ENCODE measurements at places on chromosomes 6 and 20.

- DNase-seq: no peak
Measured at GRCh38 chr20:55158446-55158845, 683.1 kb downstream of the DOK5 start.

- no peak for DNase-seq
Measured at GRCh38 chr20:61535091-61535490, 283.0 kb downstream of the CDH4 start.

GRCh38 chr6:163021054-163021453 lies 293.3 kb downstream of the PACRG start:
- no peak for DNase-seq

GRCh38 chr6:37373822-37374471 lies 20.2 kb downstream of the RNF8 start:
- DNase-seq: no peak

- DNase-seq: no peak
Measured at GRCh38 chr6:3036861-3037637, 31.2 kb upstream of the RIPK1 start.

DNA sequence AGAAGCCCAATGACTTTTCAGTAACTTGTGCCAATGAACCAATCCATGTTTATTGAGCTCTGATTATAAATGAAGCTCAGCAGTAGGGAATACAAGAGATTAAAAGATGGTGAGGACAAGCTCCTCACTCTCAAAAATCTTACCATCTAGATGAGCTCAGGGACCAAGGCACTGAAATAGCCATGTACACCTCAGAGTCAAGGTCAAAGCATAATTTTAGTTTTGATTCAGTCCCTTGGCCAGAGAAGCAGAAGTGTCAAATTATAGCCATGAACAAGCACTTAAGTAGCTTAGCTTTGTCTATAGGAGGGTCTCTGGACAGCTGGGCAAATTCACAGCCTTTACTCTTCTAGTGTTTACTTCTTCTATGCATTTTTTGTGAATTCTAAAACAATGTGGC lies 131.0 kb upstream of the DTNBP1 start:
- no peak for DNase-seq

DNA sequence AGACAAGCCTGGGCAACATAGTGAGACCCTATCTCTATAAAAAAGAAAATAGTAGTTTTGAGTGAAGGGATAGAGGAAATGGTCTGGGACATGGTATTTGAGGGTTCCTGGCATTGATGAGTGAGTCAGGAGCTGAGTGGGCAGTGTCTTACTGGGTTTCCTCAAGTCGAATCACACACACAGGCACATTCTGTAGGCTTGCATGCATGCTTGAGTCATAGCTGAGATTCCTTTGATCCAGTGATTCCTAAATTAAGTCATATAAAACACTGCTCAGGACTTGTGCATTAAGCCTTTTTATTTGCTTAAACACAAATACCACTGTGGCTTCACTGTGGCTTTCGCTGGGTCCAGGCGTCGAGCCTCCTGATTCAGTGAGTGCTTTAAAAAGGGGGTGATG lies 71.8 kb upstream of the TMEM181 start:
- no peak for DNase-seq

DNA sequence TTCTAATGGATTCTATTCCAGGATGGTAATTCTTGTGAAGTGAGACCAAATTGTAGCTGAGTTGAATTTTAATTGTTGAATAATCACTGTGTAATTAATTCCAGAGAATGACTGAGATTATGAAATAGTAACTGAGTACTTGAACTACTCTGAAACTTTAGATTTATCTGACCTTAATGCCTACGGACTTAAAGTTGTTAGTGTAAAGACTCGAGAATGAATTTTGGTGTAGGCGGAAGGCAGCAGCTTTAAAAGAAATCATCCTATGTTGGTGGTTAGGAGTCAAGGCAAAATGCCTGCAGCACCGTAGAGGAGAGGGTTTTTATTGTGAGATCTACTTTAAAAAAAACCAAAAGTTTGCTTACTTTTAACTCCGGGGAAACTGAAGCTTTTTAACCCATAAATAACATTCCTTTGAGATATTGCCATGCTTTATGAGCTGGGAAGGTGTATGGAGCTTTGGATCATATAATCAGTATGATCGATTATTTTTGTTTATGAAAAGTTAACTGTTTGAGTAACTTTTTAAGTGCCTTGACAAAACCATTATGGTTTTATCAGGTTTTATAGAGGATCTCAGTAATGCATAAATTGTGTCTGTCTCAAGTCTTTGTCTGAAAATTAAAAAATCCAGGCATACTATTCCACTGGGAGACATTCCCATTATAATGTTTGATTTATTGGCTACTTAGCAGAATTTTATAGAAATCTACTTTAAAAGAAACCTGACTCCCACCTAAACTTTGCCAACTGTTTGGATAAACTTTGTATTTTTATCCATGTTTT lies 46.1 kb downstream of the MYO6 start:
- no peak for DNase-seq

DNA sequence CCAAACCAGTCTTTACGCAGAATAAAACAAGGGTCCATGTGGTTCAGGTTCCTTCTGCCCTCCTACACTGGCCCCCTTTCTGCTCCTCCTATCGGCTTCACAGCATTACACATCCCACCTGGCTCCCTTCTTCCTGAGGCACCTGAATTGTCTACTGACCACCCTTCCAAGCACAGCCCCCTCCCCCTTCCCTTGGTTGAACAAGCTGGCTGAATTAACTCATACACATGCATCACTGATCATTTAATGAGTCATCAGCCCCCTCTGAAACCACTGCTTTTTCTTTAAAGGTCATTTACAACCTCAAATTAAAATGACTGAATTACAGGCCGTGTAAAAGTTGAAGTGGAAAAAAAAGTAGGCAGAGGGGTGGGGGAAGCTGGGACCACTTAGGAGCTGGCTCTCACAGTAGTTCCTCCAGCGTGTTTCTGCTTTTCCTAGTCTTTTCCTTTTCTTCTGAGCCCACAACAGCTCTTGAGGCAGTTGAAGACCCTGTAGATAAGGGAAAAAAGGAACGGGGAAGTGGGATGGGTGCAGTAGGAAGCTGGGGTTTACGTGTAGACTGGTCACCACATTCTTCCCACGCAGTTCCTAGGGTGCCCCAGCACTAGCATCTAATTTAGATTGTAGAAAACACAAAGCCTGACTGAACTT lies 67.6 kb downstream of the FYN start:
- DNase-seq: peak; percentile 42
